ENCODE measurements at places on chromosomes 16 and 17.

DNA sequence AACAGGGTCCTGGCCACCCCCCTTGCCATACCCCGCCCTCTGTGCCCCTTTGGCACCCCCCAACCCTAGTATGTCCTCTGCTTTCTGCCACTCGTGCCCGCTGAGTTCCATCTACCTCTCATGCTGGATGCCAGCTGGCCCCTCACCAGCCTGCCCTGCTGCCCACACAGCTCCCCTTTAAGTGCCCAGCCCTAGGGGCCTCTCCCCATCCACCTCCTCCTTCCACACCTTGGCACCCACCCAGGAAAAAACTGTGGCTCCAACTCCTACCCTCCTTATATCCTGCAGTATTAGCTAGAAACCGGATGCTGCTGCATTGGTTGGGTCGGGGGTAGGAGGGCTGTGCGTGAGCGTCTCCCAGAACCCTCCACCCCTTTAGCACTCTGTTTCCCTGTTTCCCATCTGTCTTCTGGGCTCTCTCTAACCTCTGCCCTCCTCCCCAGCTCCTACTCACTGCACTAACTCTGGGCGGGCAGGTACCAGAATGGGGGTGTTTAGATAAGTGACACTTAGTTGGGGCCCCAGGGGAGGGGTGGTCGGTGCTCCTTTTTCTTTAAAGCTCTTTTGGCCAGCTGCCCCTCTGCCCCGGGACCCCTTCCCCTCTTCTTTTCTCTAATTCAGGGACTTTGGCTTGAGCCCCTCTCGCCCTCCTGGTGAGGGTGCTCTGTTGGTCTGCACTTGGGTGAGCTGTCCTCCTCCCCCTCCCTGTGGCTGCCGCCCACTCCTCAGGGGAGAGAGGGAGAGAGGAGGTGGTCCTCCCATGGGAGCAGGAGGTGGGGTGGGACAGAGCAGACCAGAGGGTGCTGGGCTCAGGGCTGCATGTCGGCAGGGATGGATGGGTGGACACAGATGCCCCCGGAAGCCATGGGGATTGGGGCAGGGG is 9.9 kb downstream of the NR1D1 start:
- DNase-seq = peak; percentile 69

- no peak for DNase-seq
These were observed 36.9 kb upstream of the CPHXL start for GRCh38 chr16:75763204-75763603.

- DNase-seq = no peak
These were observed 10.8 kb upstream of the RIPOR1 start for GRCh38 chr16:67517661-67518423.

DNA sequence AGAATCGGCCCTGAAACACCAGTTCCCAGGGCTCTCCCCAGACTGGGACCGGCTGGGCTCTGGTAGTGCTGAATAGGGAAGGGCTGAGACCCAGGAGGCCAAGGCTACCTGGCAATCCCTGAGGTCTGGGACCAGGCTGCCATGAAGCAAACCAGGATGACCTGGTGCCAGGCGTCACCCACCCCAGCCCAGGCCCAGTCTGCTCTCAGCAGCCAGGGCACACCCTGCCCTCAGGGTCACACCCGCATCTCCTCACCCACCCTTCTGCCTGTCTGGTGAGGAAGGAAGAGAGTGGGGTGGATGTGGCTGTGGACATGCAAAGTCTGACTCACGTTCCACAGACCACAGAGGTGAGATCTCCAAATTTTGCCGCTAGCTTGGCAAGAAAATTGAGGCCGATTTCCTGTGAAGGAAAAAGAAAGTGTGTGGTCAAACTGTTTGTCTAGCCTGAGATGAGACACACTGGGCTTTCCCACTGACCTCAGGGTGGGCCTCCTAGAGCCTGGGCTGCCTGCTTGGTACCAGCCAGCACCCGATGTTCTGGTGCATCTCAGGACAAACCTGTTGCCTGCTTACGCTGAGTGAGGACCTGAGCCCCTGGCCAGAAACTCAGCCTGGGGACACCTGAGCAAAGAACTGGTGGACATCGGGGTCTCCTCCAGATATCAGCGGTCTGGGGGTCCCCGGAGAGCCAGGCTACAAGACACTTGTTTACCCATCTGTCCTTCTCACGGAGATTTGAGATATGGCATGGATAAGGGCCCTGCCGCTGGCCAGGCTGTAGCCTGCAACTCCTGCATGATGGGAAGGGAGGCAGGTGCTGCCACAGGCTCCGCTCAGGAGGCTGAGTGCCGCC is 6.3 kb upstream of the RAB37 start:
- DNase-seq = no peak

DNA sequence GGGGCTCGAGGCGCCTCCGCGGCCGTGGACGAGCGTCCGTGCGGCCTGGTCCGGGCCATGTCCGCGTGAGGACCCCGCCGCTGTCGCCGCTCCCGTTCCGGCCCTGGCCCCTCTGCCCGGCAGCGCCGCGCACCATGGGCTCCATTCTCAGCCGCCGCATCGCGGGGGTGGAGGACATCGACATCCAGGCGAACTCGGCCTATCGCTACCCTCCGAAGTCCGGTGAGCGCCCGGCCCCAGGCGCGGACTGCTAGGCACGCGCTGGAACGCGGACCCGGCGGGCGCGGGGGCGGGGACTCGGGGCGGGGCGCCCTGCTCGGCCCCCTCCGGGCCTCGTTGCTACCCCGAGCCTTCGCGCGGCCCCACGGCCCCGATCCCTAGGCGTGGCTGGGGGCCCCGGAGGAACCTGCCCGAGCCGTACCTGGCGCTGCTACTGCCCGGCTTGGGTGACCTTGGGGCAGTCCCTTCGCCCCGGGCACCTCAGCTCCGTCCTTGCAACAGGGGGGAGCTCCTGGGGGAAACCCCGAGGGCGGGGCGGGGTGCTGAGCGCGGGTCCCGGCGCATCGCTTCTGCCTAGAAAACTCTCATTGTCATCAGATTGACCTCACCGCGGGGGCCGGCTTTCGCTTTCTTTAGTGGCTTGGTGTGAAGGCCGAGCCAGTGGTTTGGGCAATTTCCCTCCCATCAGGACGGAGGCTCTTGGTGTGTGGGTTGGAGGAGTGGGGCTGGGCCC is 367 bp downstream of the MGRN1 start:
- DNase-seq = peak; percentile 79

DNA sequence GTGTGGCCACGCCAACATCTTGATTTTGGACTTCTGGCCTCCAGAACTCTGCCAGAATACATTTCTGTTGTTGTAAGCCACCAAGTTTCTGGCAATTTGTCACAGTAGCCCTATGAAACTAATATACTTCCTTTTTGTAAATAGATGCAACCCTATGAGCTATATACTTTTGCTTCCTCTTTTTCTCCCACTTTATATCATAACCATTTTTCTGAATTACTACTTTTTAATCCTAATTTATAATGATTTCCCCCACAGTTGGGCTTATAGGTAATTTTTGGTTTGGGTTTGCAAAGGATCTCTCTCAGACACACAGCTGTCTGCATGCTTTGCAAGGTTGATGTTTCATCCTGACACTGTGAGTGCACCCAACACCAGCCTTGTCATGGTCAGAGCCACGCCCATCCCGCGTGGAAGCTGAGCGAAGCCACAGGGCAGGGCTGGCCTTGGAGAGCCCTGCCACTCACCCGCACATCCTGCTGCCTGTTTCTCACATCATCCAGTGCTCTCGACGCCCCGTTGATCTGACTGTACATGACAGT is 5.8 kb downstream of the TRIM25 start:
- DNase-seq = peak; percentile 40

- peak; percentile 81 for DNase-seq
These were observed 54.6 kb downstream of the USP10 start for GRCh38 chr16:84754353-84754856.

DNA sequence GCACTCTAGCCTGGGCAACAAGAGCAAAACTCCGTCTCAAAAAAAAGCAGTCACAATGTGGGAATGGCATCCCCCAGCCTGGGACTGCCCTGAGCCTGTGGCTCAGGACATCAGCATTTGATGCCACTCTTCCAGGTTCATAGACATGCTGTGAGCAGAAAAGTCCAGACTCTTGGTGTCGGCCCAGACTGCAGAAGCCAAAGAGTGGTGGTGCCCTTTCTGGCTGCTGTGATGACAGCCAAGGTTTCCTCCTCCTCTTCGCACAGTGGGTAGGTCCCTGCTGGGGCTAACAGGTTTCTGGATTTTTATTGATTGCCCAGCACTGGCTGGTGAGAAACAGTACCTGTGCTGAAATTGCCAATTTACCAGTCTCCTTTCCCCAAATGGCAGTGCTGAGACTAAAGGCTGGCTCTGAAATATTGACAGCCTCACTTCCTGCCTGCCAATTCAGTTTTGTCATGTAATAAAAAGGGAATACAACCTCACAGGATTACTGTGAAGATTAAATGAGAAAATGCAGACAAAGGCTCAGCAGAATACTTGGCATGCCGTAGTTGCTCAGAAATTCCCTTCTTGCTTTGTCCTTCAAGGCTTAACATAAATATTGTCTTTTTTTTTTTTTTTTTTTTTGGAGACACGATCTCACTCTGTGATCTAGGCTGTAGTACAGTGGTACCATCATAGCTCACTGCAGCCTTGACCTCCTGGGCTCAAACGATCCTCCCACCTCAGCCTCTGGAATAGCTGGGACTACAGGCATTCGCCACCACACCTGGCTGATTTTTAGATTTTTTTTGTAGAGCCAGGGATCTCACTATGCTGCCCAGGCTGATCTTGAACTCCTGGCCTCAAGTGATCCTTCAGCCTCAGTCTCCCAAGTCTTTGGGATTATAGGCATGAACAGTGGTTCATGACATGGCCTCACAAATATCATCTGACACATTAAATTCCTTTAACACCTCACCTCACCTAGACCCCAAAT is 15.5 kb upstream of the UBE2G1 start:
- DNase-seq = no peak

DNA sequence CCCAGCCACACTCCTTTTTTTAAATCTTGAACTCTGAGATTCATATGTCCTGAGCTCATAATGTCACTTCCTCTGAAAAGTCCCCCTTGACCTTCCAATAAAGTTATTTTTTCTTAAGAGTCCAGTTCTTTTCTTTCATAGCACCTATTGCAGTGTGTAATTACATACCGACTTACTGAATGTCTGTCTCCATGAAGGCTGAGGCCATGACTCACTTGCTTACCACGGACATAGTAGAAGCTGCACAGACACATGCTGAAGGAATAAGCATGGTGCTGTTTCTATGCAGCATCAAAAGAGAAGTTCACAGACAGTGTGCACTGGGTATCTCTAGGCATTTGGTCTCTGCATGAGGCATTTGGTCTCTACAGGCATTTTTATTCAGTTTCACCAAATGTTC is 77.2 kb downstream of the C17orf67 start:
- DNase-seq = no peak

DNA sequence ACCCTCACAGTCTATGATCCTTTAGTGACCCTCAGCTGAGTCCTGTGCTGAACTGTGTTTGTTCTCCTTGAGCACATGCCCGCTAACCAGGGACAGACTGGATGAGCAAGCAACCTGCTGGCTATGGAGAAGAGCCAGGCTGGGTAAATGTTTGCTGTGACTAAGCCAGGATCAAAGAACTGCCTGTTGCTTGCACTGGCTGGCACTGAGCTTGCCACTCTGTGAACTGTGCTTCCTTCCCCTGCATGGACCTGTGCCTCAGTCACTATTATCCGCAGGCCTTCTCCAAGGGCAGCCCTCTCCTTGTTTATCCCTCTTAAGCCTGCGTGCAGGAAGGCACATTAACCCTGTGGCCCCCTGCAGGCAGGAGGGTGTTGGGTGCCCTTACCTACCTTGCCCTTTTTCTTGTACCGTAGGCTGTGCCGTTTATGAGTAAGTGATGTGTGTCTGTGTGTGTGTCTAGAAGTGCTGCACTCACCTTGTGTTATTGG is 7.4 kb downstream of the PNPO start:
- DNase-seq = no peak

DNA sequence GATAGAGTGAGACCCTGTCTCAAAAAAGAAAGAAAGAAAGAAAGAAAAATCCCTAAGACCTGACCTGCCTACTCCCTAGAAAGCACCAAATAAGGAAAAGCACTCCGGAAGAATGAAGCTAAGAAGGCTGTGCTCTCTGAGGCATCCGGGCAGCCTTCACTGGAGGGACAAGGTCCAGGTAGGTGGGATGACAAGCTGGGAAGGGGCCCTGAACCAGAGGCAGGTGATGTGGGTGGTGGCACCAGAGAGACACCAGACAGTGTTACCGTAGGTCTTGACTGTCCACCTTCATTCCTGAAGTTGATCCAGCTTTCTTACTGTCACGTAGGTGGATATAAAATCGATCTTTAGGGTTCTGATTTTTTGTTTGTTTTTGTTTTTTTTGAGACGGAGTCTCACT is 26.3 kb downstream of the SMTNL2 start:
- no peak for DNase-seq

GRCh38 chr16:49578018-49578417 is 204.4 kb downstream of the C16orf78 start:
- no peak for DNase-seq

DNA sequence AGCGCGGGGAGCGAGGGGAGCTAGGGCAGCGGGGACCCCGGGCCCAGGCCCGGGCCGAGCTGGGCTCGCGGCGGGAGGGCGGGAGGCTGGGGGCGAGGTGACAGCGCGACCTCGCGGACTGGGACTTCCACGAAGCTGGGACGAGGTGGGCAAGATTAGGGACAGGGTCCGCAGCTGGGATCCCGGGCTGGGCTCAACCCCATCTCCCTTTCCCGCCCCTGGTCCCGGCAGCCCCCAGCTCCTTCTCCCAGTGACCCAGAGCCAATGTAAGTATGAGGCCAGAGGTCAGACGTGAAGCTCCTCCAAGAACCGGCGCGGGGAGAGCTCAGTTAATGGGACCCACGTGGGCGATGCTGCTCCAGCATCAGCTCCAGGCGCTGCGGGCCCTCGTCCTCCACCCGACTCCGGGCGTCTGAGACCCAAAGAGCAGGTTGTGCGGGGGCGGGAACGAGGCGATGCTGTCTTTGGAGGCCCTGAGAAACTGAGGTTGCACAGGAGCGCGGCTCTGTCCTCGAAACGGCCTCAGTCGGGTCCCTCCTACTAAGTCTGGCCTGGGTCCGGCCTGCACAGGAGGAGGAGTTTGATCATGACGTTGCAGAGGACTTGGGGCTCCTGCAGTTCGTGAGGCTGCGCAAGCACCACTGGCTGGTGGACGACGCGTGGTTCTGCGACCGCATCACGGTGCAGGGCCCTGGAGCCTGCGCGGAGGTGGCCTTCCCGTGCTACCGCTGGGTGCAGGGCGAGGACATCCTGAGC is 585 bp downstream of the ALOX12 start:
- peak; percentile 20 for DNase-seq

- DNase-seq = no peak
These were observed 13.0 kb downstream of the ALOX12B start for GRCh38 chr17:8074554-8074953.

- DNase-seq = no peak
These were observed 24.8 kb upstream of the MYO18A start for GRCh38 chr17:29205047-29205446.
